ENCODE measurements at places on chromosomes 4 and X.

DNA sequence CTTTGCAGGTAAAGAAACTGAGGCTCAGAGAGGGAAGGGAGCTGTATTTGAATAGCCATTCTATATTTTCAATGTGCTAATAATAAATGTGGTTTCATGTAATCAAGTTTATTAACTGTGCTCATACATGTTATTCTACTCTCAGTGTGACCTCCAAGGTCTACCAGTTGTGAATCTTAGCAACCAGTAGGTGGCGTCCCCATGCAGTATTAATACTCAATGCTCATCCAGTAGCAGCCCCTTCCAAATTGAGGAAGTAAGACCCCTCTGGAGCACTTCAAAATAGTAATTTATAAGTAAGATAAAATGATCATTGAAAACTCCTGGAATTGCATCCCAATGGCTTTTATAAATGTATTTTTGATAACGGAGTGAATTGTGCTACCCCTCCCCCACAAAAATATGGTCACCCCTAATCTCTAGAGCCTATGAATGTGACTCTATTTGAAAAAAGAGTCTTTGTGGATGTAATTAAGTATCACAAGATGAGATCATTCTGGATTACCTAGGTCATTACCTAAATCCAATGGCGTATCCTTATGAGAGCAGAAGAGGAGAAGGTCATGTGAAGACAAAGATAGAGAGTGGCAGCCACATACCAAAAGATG is 20.4 kb upstream of the SEPSECS start:
- no peak for DNase-seq

DNA sequence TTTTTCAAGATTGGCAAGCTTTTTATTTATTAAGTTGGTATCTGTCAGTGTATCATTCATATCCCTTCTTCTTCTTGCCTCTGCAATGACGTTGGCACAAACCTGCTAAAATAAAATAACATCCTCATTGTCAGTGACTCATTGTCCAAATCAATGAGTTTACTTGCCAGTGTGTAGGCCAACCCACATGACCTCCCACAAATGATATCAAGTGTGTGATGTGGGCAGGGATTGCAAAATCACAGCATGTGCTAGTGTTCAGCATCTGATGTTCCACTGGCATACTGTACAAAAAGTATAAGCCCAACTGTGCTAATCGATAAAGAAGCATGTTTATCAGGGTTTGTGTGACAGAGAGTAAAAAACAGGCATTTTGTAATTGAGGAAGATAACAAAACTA is 25.5 kb downstream of the GPAT3 start:
- DNase-seq: no peak

GRCh38 chr4:38788317-38788716 is 5.5 kb upstream of the TLR10 start:
- DNase-seq: no peak

DNA sequence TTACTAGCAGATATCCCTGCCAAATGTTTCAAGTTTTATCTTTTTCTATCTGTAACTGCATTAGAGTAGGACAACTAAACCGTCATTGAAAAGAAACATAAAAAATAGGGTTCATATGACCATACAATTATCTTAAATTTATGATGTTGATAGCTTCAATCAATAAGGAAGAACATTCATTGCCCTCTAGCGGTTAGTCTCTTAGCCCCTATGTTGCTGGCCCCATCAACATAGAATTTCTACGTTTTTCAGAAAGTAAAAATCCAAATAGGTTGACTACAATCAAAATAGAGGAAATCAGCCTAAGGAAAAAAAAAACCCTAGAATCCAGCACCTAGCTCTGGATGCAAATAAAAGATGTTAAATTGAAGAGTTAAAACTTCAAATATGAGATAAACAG is 225.1 kb upstream of the ITM2A start:
- no peak for DNase-seq

DNA sequence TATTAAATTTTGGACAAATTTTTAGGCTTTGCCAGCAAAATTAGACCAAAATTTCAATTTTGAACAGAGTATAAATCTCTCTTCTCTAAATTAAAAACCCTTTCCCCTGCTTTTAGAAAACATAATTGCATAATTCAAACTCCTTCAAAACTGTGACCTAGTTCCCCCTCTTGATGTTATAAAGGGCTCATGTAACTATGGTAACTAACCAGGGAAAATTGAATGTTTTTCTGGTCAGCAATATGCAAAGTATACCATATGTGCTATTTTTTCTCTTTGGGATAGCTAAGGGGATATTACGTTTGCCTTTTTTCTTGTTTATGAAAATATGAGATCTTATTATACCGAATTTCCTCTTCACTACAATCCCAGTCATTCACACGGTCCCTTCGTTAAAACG is 5.1 kb upstream of the ING2 start:
- DNase-seq: no peak

All from SK-N-MC (cell line).